Eye (tissue), 1 donor: ENCODE measurements at places on chromosomes 5 and 9.

DNA sequence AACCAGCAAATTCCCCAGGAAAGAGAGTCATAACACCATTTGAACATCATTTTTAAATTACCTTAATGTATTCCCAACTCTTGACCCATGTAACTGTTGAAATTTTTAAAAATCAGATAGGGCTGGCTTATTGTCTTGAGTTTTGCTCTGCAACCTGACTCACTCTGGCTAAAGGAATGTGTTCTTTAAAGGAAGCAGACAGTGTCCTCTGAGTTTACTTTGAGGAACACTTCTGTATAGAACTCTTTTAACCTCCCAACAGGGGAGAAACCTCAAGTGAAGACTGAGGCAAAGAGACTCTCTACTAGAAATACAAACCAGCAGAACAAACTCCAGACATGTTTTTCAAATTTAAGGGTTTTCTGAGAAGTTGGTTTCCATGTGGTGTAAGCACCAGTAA lies 248.9 kb downstream of the CWC27 start:
- no peak for DNase-seq

- DNase-seq = no peak
Measured at GRCh38 chr5:172705576-172706084, 64.6 kb downstream of the NEURL1B start.

DNA sequence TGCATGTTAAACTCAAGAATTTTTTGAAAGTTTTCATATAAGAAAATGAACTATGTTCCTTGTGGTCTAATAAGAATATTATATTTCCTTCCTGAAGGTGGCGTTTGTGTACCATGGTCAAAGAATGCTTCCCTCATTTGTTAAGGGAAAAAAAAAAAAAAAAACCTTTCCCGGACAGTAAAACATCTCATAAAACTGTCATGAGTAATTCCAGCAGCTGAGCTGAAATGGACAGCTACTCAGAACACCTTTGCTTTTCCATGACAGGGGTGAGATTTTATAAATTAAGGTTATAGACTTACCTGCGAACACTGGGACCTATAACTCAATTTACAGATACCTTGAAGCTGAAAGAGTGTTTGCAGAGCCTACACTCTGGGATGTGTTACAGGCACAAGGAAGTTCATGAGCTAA lies 113.2 kb upstream of the RANBP3L start:
- DNase-seq = peak; percentile 71

DNA sequence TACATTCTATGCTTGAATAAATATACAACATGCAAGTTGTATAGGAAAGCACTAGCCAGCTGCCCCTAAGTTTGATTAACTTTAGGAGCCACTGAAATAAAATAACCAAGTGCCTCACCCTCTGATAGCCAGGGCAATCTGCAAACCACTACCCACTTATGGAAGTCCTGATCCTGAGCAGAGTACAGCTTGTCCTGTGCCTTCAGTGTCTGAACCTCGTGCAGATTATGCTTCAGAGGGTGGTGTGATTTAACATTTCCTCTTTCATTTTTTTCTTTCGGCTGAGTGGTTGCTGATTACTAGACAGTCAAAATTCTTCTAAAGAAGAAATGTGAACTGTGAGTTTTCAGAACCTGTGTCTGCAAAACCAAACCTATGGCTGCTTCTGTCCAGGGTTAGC lies 327.7 kb downstream of the PIK3R1 start:
- DNase-seq = no peak

- no peak for DNase-seq
Measured at GRCh38 chr5:178475422-178475821, 114.8 kb downstream of the COL23A1 start.

- peak; percentile 84 for DNase-seq
Measured at GRCh38 chr5:5340206-5340729, 82.2 kb upstream of the ICE1 start.

GRCh38 chr5:32217886-32218396 lies 43.8 kb upstream of the GOLPH3 start:
- peak; percentile 63 for DNase-seq

GRCh38 chr5:25224316-25224982 lies 579.7 kb upstream of the CDH10 start:
- peak; percentile 15 for DNase-seq

GRCh38 chr5:74113196-74113540 lies 487.2 kb downstream of the ARHGEF28 start:
- no peak for DNase-seq

DNA sequence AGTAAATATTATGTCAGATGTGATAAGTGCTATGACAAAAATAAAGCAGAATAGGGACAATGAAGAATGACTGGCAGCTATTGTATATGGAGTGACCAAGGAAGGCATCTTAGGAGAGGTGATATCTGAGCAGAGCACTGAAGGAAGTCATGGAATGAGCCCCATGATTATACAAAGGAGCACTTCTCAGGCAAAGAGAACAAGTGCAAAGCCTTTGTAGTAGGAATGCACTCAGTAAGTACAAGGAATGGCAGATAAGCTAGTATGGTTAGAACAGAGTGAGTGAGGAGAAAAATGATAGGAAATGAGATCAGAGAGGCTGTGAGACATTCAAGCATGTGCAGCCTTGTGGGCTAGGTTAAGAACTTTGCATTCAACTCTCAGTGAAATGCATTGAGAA lies 214.8 kb downstream of the LURAP1L start:
- DNase-seq = no peak

DNA sequence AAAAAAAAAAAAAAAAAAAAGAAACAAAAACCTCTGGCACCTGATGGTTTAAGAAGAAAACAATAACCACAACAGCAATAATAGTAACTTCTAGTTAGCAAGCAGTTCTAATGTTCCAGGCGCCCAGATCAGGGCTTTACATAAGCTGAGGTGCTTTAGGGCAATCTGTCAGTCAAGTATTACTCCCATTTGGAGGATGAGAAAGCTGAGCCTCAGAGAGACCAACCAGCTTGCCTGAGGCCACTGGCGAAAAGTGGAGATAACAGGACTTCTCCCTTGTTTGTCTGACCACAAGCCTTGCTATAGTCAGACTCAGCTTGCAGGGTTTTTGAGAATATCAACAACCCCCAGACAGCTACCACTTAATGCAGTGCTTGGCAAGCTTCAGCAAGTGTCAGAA lies 83.5 kb upstream of the BOD1 start:
- DNase-seq = no peak

DNA sequence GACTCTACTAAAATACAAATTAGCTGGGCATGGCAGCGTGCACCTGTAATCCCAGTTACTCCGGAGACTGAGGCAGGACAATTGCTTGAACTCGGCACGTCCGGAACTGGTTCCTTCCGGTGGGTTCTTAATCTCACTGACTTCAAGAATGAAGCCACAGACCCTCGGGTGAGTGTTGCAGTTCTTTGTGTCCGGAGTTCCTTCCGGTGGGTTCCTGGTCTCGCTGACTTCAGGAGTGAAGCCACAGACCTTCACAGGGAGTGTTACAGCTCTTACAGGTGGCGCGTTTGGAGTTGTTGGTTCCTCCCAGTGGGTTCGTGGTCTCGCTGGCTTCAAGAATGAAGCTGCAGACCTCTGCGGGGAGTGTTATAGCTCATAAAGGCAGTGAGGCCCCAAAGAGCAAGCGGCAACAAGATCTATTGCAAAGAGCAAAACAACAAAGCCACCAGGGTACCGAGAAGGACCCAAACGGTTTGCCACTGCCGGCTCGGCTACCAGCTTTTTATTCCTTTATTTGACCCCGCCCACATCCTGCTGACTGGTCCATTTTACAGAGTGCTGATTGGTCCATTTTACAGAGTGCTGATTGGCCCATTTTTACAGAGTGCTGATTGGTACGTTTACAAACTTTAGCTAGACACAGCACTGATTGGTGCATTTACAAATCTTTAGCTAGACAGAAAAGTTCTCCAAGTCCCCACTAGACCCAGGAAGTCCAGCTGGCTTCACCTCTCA lies 28.6 kb upstream of the SLC6A19 start:
- DNase-seq = no peak

DNA sequence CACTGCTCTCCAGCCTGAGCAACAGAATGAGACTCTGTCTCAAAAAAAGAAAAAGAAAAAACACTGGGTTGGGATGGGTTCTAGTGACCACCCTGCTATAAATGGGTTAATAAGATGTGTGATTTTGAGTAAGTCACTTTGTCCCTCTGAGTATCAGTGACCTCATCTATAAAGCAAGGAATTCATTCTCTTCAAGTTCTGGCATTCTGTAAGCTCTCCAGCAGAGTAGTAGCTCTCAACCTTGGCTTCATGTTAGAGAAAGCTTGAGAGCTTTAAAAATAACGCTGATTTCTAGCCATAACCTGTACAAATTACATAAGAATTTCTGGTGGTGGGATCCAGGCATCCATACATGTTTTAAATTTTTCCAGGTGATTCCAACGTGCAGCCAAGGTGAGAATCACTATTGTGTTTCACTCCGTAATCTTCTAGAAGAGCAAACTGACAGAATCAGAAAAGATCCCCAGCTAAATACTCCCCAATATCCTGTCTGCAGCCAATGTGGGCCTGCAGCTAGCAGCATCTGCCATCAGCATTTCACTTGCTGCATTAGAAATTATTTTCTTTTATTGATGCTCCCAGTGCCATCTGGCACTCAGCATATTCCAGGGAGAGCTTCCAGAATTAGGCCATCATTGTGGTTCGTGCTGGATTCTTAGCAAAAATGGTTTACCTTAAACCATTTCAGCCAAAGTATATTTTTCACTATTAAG lies 109.4 kb downstream of the FEM1C start:
- no peak for DNase-seq

DNA sequence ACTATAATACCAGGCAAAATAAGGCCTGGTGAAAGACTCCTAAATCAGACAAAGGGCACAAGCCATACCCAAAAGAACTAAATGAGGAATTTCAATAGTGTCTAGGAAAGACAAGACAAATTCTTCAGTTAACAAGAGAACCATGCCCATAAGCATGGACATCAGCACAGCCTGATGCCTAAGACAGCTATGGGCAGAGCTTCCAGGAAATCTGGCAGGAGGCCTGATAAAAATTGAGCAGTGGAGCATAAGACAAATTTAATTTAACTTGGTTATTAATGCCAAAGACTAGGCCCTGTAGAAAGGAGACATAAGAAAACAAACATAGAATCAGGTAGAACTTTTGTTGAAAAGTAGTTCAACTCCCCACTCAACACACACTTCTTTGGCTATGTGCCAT lies 17.3 kb downstream of the KLHL3 start:
- no peak for DNase-seq
